ENCODE measurements at places on chromosomes 4 and X. TPM values are rescaled to one million over a fixed set of nuclear protein-coding genes. Genes with fewer than 3 reads are reported as not detected.

DCAF4L1 gene
- under 0.01 TPM for total RNA-seq

SSX4 gene
- total RNA-seq: not detected

GALNTL6 gene
- total RNA-seq: 0.06 TPM

NDNF gene
- total RNA-seq: not detected

MAGEC2 gene
- not detected for total RNA-seq

SCRG1 gene
- not detected for total RNA-seq

- no peak for DNase-seq
Measured at GRCh38 chr4:117550085-117550484, 464.7 kb upstream of the TRAM1L1 start.

DNA sequence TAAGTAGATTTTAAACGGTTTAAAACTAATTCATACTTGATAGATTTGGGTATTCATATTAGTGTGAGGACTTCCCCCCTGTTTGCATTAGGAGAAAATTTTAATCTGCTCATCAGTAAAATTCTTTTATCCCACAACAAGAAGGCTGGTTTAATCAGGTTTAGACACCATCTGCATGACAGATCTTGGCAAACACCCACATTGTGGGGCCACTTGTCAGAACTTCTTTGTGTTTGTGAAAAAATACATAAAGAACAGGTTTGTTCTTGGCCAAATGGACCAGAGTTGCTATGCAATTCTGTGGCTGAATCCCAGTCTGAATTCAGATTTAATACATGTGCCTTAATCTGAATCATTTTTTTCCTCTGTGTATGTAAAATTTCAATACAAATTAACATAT, 121.1 kb downstream of the REPS2 start:
- no peak for DNase-seq

DNA sequence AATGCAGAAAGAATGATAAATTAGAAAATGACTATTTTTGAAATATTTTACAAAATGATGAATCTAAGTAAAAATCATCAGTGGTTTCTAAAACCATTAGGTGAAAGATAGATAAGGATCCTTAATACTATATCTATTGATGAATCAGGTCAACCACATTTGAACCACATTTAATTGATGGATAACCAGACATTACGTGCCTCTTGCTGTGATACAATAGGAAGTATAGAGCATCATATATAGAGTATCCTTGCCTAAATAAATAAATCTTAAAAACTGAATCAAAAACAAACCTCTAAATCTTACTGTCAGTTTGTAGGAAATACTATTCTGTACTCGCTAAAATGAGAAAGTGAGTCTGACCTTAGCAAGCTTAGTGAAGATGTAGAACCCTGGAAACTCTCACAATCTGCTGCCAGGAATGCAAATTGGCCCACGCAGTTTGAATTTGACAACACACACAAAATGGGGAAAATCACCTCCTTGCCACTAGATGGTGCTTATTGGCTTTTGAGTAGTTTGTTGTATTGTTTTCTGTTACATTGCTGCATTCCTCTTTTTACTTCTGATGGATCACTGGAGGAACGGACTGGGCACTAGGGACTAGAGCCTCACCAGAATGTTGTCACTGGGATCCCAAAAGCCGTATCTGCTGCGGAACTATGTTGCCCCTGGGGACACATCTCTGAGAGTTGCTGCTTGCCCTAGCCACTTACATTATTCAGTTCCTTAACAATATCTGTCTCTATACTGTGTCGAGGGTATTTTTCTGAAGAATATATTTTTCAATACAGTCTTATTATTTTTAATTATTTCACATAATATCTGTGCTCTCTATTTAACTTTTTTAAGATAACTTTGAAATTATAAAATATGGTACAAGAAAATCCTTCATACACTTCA, 25.4 kb upstream of the SLAIN2 start:
- peak; percentile 62 for DNase-seq

GRCh38 chr4:173318240-173318639, 15.9 kb downstream of the HMGB2 start:
- no peak for DNase-seq

DNA sequence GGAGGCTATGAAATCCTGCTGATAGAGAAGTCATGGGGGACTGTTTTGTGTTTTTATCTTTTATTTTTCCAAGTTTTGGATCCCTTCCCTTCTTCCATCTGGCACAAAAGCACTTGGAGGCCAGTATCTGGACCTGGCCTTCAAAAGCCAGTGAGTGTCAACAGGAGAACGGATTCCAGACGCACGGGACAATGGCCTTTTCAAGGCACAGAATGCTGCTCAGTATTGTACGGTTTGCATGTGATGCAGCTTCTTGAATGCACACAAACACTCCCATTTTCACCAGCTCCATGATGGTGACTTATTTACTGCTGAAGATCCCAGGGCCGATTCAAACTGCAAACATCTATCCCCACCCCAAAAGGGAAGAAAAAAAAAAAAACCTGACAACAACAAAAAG, 145.4 kb downstream of the CPEB2 start:
- no peak for DNase-seq

GRCh38 chr4:52873191-52873590, 11.1 kb downstream of the RASL11B start:
- no peak for DNase-seq

GRCh38 chr4:82650868-82651267, 89.1 kb upstream of the TMEM150C start:
- no peak for DNase-seq

- no peak for DNase-seq
Measured at GRCh38 chr4:7403001-7403400, 31.7 kb downstream of the PSAPL1 start.

GRCh38 chrX:132822634-132823012, 135.8 kb downstream of the HS6ST2 start:
- no peak for DNase-seq

GRCh38 chr4:154566639-154567204, 3.9 kb downstream of the FGB start:
- peak; percentile 16 for DNase-seq

- DNase-seq: no peak
Measured at GRCh38 chr4:31052519-31052918, 332.4 kb downstream of the PCDH7 start.

DNA sequence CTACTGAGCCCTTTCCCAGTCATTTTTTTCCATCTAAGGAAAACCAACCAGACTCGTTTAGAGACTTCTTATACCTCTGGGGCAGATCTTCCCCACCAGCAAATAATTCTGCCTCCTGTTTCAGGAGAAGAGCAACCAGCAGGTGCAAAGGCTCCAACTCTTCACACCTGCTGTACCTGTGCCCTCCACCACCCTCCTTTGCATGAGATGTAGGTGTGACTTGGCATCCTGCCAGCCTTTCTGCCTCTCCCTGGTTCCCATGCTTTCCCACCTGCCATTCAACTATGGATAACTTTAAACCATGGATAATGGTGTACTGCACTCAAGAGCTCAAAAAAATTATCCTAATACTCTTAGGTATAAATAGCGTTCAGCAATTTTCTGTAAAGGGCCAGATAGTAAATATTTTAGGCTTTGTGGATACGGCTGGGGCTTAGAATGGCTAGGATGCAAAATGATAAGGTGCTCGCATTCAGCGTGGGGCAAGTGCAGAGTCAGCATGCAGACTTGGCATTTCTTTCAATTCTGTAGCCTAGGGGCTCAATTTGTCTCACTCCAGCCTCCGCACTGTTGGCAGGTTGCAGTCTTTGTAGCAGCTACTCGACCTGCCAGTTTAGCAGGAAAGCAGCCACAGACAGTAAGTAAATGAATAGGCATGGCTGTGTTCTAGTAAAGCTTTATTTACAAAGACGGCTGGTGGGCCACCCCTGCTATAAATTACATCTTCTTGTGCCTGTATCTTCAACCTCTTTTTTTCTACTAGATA, 79.8 kb downstream of the HCCS start:
- DNase-seq: no peak

GRCh38 chrX:110001740-110002299, 1.1 kb upstream of the TMEM164 start:
- no peak for DNase-seq

- DNase-seq: no peak
Measured at GRCh38 chr4:39062094-39062769, at the start of gene KLHL5. KLHL5 (plus strand) TSS chr4:39062232; CDS start chr4:39062653, 421 bp downstream.

DNA sequence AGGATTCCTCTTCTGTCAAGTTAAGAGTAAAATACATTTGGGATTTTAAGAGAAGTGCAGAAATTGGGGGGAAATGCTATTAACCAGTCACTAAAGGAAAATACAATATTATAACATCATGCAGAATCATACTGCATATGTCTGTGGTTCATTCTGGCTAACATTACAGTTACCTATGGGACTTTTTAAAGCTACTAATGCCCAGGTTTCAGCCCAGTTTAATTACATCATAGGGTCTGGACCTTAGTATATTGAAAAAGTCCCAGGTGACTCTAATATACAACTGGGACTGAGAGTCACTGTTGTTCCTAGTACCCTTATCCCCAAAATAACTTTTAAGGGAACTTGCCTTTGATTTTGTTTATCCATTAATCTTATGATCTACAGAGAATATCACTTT, 10.0 kb downstream of the ABCE1 start:
- no peak for DNase-seq

DNA sequence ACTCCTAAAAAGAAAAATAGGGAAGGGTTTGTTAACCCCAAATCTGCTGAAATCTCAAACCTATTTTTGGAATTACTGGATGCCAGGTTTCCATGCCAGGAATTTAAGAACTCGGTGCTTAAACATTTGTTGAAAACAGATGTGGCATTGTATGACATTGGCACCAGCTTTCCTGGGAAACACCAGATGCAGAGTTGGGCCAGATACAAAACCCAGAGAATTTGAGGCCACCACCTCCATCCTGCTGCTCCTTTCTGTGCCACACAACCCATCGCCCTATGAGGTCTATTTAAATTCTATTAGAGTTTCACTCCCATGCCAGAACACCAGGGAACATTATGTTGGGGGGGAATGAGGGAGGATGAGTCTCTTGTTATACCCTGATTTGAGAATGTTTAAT, 71.7 kb downstream of the ARAP2 start:
- DNase-seq: no peak

DNA sequence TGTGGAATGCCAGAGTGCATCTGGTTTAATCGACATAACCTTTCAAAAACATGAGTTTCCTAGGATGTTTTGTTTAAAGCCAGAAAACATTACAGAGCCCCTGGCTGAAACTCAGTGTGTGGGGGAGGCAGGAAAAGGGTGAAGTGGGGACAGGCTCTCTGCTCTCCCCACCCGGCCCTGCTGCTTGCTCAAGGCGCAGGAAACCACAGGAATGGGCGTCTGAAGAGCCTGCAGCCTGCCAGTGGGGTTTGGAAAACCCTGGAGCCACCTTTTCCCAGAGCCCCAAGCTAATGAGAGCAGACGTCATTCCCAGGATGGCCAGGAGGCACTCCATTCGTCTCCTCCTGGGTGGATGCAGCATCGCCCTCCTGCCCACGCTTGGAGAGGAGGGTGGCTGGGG, 240.6 kb downstream of the AFAP1 start:
- peak; percentile 21 for DNase-seq

GRCh38 chr4:25567253-25567652, 88.4 kb upstream of the SLC34A2 start:
- no peak for DNase-seq

DNA sequence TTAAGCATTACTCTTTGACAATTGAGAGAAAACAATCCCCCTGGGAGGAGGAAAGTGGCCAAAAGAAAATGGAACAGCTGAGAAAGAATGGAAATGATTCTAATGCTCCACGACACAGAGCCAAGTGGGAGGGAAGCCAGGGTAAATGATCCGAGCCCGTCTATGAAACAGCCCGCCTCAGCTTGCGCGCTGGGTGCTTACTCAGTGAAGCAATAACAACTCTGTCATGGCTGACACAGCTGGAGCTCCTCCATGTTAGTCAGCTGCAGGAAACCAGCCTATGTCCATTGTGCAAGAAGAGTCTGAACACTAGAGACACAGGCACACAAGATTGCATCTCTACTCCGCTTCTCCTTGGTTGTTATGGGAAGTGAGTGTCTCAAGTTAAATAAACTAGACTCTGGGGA, 19.3 kb downstream of the NOA1 start:
- peak; percentile 95 for DNase-seq

GRCh38 chr4:42234817-42235216, 82.4 kb upstream of the BEND4 start:
- DNase-seq: no peak

- DNase-seq: no peak
Measured at GRCh38 chr4:41104155-41104554, 110.2 kb downstream of the APBB2 start.

- DNase-seq: no peak
Measured at GRCh38 chrX:121052122-121052521, 4.7 kb downstream of the GLUD2 start.

GRCh38 chr4:89800527-89801103, 36.3 kb downstream of the SNCA start:
- no peak for DNase-seq

DNA sequence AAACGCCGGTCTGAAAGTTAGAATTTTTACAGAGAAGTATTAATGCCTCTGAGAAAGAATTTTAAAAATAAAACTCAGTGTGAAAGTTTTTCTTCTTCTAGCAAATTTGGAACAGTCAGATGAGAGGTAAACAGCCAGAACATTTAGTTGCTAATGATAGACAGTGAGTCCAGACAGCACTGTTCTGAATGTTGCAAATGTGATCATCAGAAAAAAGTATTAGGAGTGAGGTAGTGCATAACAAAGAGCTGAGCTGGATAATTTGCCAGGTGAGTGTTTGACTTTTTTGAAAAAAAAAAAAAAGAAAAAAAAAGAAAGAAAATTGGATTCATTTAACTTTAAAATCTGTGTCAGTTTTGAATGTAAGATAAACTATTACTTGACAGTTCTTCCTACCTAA, 42.0 kb upstream of the GRPR start:
- DNase-seq: no peak

- DNase-seq: no peak
Measured at GRCh38 chrX:30992381-30992904, 79.4 kb downstream of the FTHL17 start.

DNA sequence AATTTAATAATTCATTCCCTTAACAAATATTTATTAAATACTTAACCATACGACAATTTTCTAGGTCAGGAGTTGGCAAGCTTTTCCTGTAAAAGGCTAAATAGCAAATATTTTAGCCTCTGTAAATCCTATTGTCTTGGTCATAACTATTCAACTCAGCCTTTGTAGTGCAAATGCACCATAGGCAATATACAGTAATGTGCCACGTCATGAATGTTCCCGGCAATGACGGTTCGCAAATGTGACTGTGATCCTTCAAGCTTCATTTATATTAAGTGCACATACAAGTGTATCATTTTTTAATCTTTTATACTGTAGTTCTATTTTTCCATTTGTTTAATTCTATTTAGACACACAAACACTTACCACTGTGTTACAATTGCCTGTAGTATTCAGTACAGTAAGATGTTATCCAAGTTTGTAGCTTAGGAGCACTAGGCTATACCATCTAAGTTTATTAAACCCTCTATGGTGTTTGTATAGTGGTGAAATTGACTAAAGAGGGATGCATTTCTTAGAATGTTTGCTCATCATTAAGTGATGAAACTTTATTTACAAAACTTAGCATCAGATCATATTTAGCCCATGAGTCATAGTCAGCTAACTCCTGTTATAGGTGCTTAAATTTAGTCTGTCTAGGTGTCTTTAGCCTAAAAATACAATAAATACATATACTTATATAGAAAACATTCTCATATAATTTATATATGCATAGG, 553.6 kb downstream of the STPG2 start:
- no peak for DNase-seq

- DNase-seq: peak; percentile 5
Measured at GRCh38 chr4:164509951-164510350, 244.0 kb upstream of the SMIM31 start.

- peak; percentile 91 for DNase-seq
Measured at GRCh38 chr4:182978152-182978827, 61.1 kb upstream of the DCTD start.

Data from LHCN-M2 (cell line).